ENCODE measurements at places on chromosomes 13 and 19. TPM values are rescaled to one million over a fixed set of nuclear protein-coding genes. Genes with fewer than 3 reads are reported as not detected.

Gene RNF225
- total RNA-seq: 0.73 TPM

Gene POU2F2
- total RNA-seq: 1.5 TPM

Gene ATP8B3
- 0.45 TPM for total RNA-seq

Gene NAPA
- 149 TPM for total RNA-seq

Gene DMRTC2
- total RNA-seq: not detected

Gene TEX30
- 30.4 TPM for total RNA-seq

DNA sequence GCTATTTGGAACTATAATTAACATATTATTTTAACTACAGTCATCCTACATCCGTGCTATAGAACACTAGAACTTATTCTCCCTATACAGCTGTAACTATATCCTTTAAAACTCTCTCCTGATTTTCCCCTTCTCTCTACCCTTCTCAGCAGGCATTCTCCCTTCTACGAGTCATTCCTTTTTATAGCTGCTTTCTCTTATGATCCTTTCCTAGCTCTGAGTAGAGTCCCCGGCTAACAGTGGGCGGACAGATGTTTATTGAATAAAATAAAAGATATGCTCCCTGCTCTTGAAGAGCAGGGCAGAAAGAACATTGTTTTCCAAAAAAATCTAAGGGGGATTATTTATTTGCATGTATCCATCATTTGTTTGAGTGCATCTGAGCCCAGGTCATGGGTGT lies 246.5 kb upstream of the TMTC4 start:
- H3K27me3 ChIP-seq: no peaks in the 10 kb centered on the region
- no peaks in the 10 kb centered on the region for H3K36me3 ChIP-seq
- H3K4me3 ChIP-seq: no peak overlapping the region

DNA sequence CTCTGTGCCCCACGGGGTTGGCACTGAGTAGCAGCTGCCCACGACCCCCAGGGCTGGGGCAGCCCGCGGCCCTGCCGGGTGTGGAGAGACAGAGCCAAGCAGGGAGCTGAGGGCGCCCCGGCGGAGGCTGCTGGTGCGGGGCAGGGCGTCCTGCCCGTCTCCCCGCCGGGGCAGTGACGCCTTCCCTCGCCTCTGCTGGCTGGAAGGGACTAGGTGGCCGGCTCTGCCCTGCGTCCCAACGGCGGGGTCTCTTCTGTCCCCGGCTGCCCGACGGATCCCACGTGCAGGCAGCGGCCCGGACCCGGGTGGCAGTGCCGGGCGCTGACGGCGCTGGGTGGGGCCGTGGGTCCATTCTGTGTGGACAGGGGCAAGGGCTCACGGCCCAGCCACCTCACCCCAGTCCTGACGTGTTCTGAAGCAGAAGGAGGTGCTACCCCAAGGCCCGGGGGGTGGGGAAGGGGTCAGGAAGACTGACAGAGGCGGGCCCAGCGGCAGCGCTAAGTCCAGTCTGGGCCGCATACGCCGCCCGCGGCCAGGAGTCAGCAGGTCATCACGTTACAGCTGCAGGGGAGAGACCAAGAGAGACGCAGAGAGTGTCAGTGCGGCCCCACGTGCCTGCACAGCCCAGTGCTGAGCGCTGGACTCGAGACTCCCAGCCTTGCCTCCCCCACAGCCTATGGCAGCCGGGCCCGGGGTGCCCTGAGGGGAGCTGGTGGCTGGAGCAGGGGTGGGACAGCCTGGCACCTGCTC lies 15.1 kb upstream of the PLPP2 start:
- H3K27ac ChIP-seq: no peak overlapping the region
- no peak overlapping the region for H3K4me3 ChIP-seq
- H3K36me3 ChIP-seq: no peaks in the 10 kb centered on the region
- no peaks in the 10 kb centered on the region for H3K4me1 ChIP-seq

DNA sequence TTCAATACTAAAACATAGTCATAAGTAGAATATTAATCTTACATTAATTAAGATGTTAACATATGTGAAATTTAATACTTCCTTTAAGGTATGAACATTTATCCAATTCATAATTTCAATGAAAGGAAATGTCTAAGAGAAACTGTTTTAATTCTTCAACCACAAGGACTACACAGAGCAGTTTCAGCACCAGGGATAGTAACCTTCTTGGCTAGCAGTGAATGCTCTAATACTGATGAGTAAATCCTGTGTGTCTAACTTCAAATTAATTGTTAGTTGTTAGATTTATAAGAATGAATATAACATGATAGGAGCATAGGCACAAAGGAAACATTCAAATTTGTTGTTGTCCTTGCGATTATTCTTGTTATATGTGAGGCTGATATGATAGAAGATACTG lies 15.6 kb upstream of the NBEA start:
- no peaks in the 10 kb centered on the region for H3K27me3 ChIP-seq
- no peak overlapping the region for H3K27ac ChIP-seq
- H3K4me3 ChIP-seq: no peak overlapping the region
- no peaks in the 10 kb centered on the region for H3K4me1 ChIP-seq
- H3K36me3 ChIP-seq: no peaks in the 10 kb centered on the region
- no peak for DNase-seq

GRCh38 chr13:28719227-28720055 lies 671 bp upstream of the SLC46A3 start:
- DNase-seq: no peak
- peak overlapping the region; percentile 75 for H3K4me3 ChIP-seq
- peak overlapping the region; percentile 83 for H3K27ac ChIP-seq
- H3K27me3 ChIP-seq: no peaks in the 10 kb centered on the region
- no peaks in the 10 kb centered on the region for H3K36me3 ChIP-seq
- H3K4me1 ChIP-seq: peaks cover 5% of the 10 kb centered on the region

- DNase-seq: no peak
- H3K27me3 ChIP-seq: no peaks in the 10 kb centered on the region
- no peak overlapping the region for H3K4me3 ChIP-seq
- H3K4me1 ChIP-seq: peaks cover 15% of the 10 kb centered on the region
Observed at GRCh38 chr19:1067341-1067957, 482 bp downstream of the ARHGAP45 start.

DNA sequence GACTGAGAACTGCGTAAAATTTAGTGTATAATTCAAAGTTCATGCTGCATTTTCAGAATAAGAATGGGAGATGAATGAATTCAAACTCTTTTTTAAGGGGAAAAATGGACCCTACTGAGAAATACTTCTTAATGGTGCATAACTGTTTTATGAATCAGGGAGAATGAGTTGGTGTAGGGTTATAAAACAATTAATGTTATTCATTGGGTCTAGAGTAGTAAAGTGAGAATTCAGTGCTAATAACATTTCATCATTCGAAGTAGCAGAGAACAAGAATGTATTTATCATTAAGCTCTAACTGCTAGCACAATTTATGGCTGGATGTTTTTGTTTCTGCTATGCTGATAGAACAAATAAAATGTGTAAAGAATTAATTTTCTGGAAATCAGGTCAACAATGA lies 310.2 kb downstream of the SLITRK5 start:
- no peaks in the 10 kb centered on the region for H3K4me1 ChIP-seq
- DNase-seq: no peak
- no peak overlapping the region for H3K4me3 ChIP-seq
- H3K27me3 ChIP-seq: no peaks in the 10 kb centered on the region
- no peak overlapping the region for H3K27ac ChIP-seq
- no peaks in the 10 kb centered on the region for H3K36me3 ChIP-seq

- no peaks in the 10 kb centered on the region for H3K27me3 ChIP-seq
- no peaks in the 10 kb centered on the region for H3K36me3 ChIP-seq
- peak; percentile 72 for DNase-seq
- no peaks in the 10 kb centered on the region for H3K4me1 ChIP-seq
- no peak overlapping the region for H3K4me3 ChIP-seq
- no peak overlapping the region for H3K27ac ChIP-seq
Observed at GRCh38 chr19:16771618-16772017, 52.0 kb downstream of the NWD1 start.

GRCh38 chr19:47056411-47056810 lies 8.0 kb upstream of the TMEM160 start:
- no peak overlapping the region for H3K4me3 ChIP-seq
- no peaks in the 10 kb centered on the region for H3K27me3 ChIP-seq
- no peak for DNase-seq
- no peaks in the 10 kb centered on the region for H3K36me3 ChIP-seq
- H3K4me1 ChIP-seq: peaks cover 46% of the 10 kb centered on the region

DNA sequence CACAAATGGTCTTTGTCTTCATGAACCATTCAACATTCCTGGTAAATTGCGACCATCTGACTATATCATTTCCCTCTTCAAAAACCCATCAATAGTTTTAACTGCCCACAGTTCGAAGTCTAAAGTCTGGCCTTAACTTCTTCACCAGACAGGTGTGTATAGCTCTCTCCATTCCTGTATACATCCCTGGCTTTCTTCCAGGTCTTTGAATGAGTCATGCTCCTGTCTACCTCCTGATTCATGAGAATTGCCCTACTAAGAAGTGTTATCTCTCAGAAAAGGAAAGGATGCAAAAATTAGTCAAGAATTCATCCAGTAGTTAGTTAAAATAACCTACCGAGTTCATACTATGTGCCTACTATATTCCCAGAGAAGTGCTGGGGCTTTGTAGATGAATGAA lies 225.0 kb downstream of the TBC1D4 start:
- H3K4me3 ChIP-seq: no peak overlapping the region
- DNase-seq: no peak
- no peaks in the 10 kb centered on the region for H3K36me3 ChIP-seq
- no peak overlapping the region for H3K27ac ChIP-seq
- no peaks in the 10 kb centered on the region for H3K27me3 ChIP-seq

DNA sequence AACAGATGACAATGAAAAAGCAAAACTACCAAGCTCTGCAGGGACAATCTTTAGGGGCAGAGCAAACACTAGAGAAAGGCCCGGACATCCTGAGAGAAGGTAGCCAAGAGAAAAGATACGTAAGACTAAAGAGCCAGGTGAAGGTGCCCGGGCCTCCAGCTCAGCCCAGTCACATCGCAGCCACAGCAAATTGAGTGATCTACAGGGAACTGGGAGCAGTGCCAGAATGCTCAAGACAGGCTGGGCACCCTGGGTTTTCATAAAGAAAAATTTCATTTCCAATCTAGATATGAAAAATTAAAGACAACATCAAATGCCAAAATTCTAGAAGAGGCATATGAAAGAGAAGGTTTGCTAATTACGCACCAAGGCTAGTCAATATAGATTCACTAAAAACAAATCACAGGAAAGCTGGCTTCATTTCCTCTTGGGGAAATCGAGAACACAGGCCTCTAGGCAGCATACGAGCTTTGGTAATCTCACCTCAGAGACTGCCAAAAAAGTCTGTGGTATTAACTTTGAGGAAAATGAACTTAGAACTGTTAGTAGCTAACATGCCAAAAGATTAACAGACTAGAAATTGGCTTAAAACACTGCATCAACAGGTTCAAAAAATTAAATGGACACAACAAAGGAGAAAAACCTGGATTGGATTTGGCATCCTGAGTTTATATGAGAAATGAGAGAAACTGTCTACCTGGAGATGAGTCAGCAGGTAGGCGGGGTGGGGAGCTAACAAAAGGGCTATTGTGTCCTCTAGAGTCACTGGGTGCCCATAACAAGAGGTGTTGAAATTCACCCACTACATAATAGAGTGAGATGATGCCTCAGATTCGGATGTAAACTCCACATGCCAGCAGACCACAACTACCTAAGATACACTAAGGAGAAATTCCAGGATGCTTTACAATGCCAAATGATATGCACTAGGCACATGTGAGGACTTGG lies 6.6 kb downstream of the ANKRD10 start:
- H3K4me3 ChIP-seq: no peak overlapping the region
- H3K27me3 ChIP-seq: no peaks in the 10 kb centered on the region
- H3K4me1 ChIP-seq: peaks cover 25% of the 10 kb centered on the region
- H3K36me3 ChIP-seq: peaks cover 6% of the 10 kb centered on the region
- peak overlapping the region; percentile 73 for H3K27ac ChIP-seq

DNA sequence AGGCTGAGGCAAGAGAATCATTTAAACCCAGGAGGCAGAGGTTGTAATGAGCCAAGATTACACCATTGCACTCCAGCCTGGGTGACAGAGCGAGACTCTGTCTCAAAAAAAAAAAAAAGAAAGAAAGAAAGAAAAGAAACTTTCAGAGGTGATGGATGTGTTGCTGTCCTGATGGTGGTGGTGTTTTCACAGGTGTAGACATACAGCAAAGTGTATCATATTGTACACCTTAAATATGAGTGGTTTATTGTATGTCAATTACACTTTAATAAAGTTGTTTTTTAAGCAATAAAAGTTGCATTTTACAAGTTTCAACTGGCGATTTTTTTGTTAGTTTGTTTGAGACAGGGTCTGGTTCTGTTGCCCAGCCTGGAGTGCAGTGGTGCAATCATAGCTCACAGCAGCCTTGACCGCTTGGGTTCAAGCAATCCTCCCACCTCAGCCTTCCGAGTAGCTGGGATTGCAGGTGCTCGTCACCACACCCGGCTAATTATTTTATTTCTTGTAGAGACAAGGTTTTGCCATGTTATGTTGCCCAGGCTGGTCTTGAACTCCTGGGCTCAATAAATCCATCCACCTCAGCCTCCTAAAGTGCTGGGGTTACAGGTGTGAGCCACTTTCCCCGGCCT lies 13.5 kb upstream of the INSR start:
- no peak overlapping the region for H3K27ac ChIP-seq
- no peak overlapping the region for H3K4me3 ChIP-seq
- H3K27me3 ChIP-seq: no peaks in the 10 kb centered on the region
- no peaks in the 10 kb centered on the region for H3K36me3 ChIP-seq
- no peak for DNase-seq
- no peaks in the 10 kb centered on the region for H3K4me1 ChIP-seq

DNA sequence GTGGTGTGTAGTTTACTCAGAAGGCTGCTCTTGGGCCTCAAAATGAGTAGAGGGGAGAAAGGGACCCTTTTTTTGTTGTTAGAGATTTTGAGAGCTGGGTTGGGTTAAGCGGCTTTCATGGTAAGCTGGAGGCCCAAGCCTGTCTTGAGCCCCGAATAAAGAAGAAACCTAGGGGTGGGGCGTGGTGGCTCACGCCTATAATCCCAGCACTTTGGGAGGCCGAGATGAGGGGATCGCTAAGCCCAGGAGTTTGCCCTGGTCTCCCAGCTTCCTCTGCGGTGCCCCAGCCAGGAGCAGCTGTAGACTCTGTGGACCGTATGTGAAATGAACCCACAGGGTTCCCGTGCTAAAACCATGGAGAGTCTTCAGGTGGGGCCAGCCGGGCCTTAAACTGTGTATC lies 56.1 kb downstream of the KDM4B start:
- H3K4me3 ChIP-seq: no peak overlapping the region
- no peaks in the 10 kb centered on the region for H3K4me1 ChIP-seq
- H3K36me3 ChIP-seq: no peaks in the 10 kb centered on the region
- H3K27ac ChIP-seq: no peak overlapping the region
